ENCODE measurements at places on chromosomes 6 and 20.

GRCh38 chr20:12882832-12883506, 125.8 kb upstream of the SPTLC3 start:
- DNase-seq = no peak

DNA sequence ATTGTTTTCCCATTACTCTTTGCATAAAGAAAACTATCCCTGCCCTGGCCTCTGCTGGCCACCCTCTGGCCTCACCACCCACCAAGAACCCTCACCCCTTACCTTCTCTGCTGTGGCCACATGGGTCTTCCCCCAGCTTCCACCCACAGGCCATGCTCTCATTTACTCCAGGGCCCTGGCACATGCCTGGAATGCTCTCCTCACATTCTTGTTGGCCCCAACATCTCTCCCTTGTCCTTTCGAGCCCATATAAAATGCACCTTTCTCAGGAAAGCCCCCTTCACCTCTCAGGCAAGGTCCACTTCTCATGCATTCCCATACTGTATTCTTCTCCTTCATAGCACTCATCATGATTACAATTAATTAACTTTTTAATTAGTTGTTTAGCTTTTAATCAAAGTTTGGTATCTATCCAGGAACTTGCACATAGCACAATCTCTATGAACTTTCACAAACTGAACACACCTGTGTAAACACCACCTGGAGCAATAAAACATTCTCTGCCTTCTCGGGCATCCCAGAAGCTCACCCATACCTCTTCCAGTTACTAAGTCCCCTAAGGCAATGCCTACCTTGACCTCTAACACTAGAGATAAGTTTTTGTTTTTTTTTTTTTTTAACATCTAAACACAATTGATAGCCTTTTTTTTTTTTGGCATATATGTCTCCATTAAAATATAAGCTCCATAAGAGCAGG, 617.2 kb downstream of the PTPRT start:
- no peak for DNase-seq

DNA sequence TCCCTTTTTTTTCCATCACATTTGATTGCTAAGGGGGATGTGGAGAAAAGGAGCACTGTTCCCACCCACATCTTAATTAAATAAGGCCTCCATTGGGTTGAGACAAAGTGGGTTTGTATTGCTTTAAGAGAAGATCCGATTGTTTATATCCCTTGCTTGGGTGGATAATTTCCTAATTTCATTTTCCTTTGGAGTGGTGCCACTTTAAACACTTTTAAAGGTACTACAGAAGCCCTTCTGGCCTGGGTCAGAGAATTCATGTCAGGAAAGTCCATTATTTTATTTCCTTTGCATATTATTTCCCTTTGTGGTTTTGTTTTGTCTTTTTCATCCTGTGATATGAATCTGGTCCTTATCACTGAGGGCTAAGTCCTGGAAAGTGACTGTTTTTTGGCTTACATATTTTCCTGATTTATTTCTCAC, 56.9 kb downstream of the PHACTR2 start:
- no peak for DNase-seq

DNA sequence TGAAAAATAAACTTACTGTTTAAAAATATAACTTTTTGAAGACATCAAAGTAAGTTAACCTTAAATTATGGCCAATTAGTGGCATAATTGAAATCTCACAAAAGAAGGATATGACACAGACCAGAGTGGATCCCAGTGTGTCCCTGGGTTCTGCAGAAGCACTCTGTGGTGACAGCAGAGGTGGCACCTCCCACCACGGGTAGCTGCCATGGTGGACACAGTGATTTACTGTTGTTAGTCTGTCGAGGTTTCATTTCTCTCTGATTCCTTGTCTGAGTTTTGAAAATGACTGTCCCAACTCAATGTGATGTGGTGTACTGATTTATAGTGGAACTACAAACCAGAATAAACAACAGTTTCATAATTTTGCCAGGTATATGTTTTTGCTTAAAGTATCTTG, 76.5 kb downstream of the TULP4 start:
- no peak for DNase-seq

- no peak for DNase-seq
Observed at GRCh38 chr6:92737983-92738382, 681.4 kb downstream of the EPHA7 start.

DNA sequence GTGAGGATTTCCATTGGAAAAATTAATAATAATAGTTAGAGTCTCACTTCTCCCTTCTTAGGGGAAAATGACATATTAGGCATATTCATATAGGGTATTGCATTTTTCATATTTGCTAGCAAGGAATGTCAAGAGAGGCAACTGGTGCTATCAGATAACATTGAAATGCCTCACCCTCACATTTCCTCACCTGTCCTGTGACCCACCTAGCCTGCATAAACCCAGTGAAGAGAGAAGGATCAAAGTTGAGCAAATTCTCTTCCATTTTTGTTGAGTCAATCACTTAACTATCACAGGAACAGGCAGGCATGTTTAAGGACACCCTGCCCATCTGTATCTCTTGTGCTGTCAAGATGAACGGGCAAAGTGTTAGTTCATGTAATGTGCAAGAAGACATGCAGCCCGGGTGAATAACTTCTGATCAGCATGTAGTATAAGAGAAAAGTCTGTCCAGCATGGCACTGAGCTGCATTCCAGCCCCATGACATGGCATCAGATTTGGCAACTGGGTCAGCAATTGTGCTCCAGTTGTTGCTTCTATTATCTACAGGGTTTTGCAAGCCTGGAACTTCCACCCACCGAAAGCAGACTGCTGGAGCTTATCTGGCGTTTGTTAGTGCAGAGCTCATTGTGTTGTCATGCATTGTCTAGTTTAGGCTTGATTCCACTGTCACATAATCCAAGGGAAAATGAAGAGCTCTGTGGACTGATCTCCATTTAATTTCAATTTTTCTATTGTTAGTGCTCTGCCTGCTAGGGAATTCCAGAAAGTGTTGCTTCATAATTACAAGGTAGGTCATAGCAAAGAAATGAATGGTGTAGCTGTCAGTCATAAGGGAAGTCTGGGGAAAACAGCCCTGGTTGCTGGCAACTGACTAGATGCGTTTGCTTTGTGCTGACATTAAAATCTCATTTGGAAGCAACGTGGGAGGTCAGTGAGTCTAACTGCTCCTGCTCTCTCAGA, 138.4 kb upstream of the TNFAIP3 start:
- DNase-seq = no peak

- DNase-seq = no peak
Observed at GRCh38 chr20:34639755-34640222, 37.1 kb downstream of the PIGU start.

DNA sequence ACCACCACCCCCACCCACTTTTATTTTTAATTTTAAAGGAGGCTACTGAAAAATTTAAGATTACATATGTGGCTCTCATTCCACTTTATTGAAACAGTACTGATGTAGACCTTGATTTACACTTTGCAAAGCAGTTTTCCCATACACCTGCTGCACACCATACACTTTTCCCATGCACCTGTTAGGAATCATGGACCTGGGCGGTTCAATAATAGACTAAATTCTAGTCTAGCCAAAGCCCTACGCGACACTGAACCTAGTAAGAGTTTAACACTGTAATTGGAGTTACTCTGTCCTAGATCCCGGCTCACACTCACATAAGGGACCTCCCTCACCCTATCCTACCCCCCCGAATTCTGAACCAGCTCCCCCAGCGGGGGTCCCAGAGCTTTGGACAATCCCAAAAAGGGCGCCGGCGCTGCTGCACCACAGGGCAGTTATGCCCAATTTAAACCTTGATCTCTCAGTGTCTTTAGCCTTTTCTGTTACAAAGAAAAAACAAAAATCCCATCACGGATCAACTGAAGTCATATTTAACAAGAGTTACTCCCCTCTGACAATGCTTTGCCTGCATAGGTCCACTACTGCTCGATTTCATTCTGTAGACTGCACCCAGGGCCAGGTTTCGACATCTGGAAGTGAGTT, 2.4 kb upstream of the GCLC start:
- no peak for DNase-seq

DNA sequence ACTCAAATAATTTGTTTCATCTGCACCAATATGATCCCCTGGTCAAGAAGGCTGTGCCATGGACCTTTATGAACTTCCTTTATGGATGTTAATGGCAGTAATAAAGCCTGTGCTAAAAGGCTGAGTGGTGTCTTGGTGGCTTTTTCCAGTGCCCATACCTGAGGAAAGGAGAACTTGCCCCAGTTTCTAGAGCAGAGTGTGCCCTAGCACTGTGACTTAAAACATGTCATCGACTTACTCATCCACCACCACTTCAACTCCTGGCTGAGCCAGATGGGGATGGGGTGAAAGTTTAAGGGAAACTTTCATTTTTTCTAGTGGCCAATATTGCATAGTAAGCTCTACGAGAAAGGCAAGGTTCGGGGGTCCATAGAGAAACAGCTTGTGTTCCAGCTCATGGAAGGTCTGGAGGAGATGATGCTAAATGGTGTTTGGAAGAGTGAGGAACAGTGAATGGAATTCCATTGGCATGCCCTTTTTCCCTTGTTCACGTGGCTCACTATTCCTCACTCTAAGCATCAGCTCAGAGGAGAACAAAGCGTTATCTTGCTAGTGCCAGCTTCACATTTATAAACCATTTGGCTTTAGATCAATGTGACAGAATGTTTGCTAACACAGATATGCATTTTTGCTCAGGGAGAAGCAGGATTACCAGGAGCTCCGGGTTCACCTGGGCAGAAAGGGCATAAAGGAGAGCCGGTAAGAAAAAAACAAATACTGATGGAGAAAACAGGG, 71.2 kb downstream of the COL19A1 start:
- no peak for DNase-seq

DNA sequence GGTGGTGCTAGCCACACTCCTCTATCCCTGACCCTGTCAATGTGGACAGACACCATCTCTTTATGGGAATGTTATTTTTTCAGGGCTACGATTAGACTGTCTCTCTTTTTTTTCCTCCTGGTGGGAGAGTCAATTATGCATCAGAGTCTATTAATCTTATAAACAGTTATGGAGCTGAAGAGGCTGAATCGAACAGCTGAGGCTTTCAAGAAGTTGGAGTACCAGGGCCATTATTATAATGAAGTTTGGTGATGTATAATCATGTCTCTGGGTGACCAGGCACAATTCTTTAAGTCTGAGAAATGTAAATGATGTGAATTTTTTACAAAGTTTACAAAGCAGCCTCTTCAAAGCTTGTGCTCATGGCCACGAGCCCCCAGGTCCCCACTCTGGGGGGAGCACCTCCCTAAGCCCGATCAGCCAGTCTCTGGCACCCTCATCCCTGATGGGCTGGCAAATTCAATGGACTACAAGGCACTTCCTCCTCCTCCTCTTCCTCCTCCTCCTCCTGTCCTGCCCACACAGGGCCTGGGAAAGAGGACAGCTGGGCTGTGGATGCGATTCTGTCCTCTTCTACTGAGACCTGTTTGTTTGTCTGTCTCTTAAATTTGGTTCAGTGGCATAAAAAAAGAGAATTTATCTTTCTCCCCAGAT, 43.9 kb upstream of the QKI start:
- DNase-seq = no peak

GRCh38 chr6:113779656-113780055, 77.5 kb upstream of the MARCKS start:
- no peak for DNase-seq

GRCh38 chr20:59120491-59120890, 43.1 kb upstream of the ZNF831 start:
- DNase-seq = no peak

DNA sequence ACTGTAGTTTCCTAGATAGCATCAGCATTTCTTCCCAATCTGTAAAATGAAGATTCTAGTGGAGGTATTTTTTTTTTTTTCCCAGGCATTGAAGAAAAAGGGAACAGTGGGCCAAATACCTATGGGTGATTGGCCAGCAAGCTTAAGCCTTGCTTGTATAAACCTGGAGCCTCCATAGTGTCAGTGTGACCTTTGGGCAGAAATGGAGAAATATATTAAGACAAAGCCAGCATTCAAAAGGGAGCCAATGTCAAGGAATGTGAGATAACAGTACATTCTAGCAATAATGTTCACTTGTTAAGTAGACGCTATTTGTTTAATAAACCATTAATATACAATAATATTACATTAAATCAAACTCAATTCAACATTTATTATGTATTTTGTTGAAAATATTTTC, 275.4 kb downstream of the FOXA2 start:
- no peak for DNase-seq

- no peak for DNase-seq
Observed at GRCh38 chr6:74631564-74631963, 574.3 kb downstream of the COL12A1 start.

- no peak for DNase-seq
Observed at GRCh38 chr6:7528565-7528964, 12.9 kb upstream of the DSP start.

Data from right forelimb (tissue), 1 donor.